Activated CD4-positive, alpha-beta T cell treated with anti-CD3 and anti-CD28 coated beads, Interleukin-2, Interleukin-4, amounts not matched to agents 100 ng/mL and 50 ng/mL, durations not matched to agents 16 hours and 8 hours (primary cell): ENCODE measurements at places on chromosomes 3 and 15.
A peak's percentile ranks its signal among the peaks of the same experiment; 100 is the strongest.

- no peak for DNase-seq
Observed at GRCh38 chr3:150545419-150546225, 674 bp downstream of the SERP1 start.

- DNase-seq = no peak
Observed at GRCh38 chr3:29512641-29513040, 231.8 kb downstream of the RBMS3 start.

DNA sequence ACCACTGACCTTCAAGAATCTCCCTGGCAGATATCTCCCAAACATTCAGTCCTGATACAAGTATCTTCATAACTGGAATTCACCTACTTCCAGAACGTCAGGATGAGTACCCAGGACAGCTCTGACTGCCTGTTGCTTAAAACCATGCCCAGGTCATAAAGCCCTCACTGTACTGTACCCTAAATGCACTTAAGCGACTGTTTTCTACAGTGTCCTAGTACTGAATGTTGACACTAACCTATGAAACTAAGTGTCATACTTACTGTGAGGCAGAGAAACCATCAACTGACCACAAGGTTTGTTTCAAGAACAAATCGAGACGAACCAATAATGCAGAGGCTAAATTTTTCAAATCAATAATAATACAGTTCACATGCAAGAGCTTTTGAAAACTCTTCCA, 178.7 kb upstream of the NSMCE3 start:
- no peak for DNase-seq

- no peak for DNase-seq
Observed at GRCh38 chr3:79018265-79018664, 749.5 kb downstream of the ROBO1 start.

GRCh38 chr3:45510519-45510918, 84.0 kb upstream of the LIMD1 start:
- DNase-seq = no peak

- DNase-seq = no peak
Observed at GRCh38 chr3:112557976-112558375, 3.8 kb downstream of the ATG3 start.

DNA sequence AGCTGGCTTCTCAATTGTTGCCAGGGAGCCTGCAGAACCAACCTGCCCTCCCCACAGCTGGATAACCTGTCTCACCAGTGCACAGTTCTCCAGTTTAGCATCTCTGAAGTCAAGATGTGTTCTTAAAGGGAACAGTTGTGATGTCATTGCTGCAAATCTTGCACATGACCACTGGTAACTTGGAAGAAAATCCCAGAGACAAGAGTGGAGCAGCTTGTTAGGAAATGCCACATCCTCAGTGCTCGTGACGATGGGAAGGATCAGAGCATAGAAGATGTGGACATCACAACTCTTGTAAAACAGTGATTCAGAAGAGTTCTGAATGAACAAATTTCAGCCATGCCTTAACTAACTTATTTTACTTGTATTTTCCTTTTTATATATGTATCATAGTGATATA, 36.1 kb upstream of the LIMD1 start:
- no peak for DNase-seq

- DNase-seq = no peak
Observed at GRCh38 chr3:44628716-44629115, 3.9 kb downstream of the ZNF197 start.

DNA sequence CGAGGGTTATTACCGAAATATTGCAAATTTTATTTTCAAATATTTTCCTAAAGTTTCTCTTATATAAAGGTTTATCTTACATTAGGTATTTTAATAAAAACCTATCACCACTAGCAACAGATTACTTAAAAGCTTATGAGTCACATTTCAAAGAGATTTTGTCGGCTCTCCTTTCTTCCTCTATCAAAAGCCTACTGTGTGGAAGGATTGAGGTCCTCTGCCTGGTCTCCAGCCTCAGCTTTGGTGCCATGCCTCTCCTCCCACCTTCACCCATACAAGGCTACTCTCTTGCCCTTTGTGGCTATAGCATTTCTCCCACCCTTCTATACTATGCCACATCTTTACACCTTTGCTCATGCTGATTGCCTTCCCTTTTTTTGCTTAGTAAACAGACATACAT, 199.3 kb downstream of the TNIK start:
- no peak for DNase-seq

DNA sequence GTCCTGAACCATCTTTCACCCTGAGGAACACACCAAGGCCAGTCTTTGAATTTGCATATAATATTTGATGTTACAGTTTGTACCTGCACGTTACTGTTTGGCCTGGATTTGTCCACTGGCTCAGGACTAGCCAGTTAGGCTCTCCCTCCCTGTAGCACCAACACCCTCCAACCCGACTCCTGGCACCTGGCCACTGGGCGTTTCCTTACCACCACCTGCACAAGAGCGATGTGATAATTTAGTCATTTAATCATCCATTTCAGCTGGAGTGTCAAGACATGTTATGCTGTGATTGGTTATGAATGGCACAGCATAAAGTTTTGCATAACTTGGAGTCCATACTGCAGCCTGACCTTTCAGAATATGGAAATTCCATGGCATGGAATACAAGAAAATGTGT, 242.4 kb downstream of the KCNMB2 start:
- no peak for DNase-seq

GRCh38 chr3:46282696-46283095, 40.4 kb downstream of the CCR3 start:
- DNase-seq = no peak

DNA sequence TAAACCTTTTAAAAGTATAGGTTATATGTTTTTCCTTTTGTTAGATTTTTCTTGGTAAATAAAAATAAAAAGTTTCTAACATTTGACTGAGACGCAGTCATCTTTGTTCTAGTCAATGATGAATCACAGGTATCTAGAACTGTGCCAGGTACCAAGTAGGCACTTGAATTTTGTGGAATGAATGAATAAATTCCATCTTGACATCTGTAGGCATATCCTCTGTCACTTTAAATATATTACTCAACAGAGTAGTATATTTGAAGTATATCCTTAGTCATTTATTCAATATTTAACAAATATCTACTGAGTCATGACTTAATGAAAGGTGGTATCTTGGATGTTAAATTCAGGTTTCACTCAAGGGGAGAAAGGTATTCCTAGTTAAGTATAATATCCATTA, 828.4 kb downstream of the TUSC7 start:
- no peak for DNase-seq

- no peak for DNase-seq
Observed at GRCh38 chr3:161915418-161915750, 418.8 kb downstream of the OTOL1 start.

- no peak for DNase-seq
Observed at GRCh38 chr3:112391648-112392047, 58.7 kb downstream of the CD200 start.

DNA sequence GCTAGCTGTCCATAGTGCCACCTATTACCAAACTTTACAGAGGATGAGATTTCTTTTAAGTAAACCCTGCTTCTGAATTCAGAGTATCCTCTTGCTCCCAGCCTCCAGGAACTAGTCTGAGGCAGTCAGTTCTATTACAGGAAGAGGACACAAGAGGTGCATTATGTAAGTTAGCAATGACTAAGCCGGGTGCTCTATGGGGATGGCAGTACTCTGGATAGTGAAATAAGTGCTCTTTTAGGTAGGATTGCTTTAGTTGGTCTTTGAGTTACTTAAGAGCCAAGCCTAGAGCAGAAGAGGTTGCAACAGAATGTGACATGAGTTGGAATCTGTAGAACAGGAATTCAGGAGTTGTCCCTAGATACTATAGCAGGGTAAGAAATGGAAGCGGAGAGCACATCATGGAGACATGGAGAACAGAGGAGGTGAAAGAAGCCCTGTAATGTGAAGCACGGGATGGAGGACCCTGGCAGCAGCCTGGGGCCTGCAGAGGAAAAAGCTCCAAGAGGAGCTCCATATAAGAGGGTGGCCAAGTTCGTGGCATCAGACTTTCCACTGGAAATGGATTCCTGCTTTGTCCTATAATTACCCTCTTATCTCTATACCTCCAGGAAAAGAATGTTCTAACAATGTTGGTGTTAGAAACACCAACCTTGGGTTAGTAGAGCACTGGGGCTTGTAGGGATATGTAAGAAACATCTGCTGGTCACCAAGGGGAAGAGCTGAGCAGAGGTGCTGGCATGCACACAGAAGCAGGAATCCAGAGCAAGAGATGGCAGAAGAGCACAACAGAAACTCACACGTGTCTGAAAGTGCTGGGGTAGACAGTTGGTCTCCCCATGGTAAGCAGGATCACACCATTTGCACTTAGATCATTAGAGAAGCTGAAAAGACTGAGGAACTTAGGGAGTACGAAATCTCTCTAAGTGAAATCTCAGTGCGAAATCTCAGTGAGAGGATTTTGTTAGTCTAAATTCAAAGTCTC, 851.1 kb downstream of the FHIT start:
- DNase-seq = no peak

DNA sequence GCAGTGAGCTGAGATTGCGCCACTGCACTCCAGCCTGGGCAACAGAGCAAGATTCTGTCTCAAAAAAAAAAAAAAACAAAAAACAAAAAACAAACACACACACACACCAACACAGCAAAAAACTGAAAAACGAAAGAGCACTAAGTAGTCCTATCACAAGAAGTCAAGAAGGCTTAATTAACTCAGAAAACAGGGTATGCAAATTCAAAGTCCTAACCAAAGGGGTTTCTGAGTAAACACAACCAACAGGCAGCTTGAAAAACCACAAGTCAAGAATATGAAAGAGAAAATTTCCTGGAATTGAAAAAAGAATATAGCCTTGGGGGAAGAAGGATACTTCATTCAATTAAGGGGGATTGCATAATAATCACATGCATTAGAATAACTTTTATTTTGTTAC, 37.7 kb upstream of the PARP14 start:
- DNase-seq = peak; percentile 45
